ENCODE measurements at places on chromosomes 16 and 17. TPM values are rescaled to one million over a fixed set of nuclear protein-coding genes. Genes with fewer than 3 reads are reported as not detected.

KCNAB3 gene
- total RNA-seq = 0.44 TPM

ITGAD gene
- not detected for total RNA-seq

CENPX gene
- 71.8 TPM for total RNA-seq

BRIP1 gene
- 3.9 TPM for total RNA-seq

SCGB1C2 gene
- not detected for total RNA-seq

PLCG2 gene
- 8.6 TPM for total RNA-seq

SULT1A1 gene
- total RNA-seq = 4.7 TPM

USP43 gene
- 8.8 TPM for total RNA-seq

PRR35 gene
- not detected for total RNA-seq

KRTAP2-3 gene
- not detected for total RNA-seq

HS3ST2 gene
- 0.12 TPM for total RNA-seq

TSNAXIP1 gene
- 0.40 TPM for total RNA-seq

NUPR1 gene
- 64.4 TPM for total RNA-seq

GPRC5C gene
- 13.0 TPM for total RNA-seq

HEATR9 gene
- total RNA-seq = not detected

DLX4 gene
- 0.52 TPM for total RNA-seq

SBK1 gene
- total RNA-seq = 0.52 TPM

SALL1 gene
- not detected for total RNA-seq

ENPP7 gene
- not detected for total RNA-seq

C17orf50 gene
- total RNA-seq = not detected

KRT35 gene
- total RNA-seq = not detected

DNAJC7 gene
- 75.5 TPM for total RNA-seq

CDH5 gene
- 5.3 TPM for total RNA-seq

AGRP gene
- total RNA-seq = not detected

NHLRC4 gene
- total RNA-seq = 0.12 TPM

CCL7 gene
- total RNA-seq = not detected

SHISA9 gene
- total RNA-seq = 0.20 TPM

C1QL1 gene
- 0.12 TPM for total RNA-seq

ANKRD40CL gene
- not detected for total RNA-seq

MRPL45 gene
- 27.1 TPM for total RNA-seq

NBR1 gene
- 32.7 TPM for total RNA-seq

GDPD1 gene
- 0.96 TPM for total RNA-seq

MT1G gene
- total RNA-seq = 26.3 TPM

SLC5A10 gene
- total RNA-seq = 0.64 TPM

TMEM94 gene
- total RNA-seq = 36.2 TPM

MLYCD gene
- 2.1 TPM for total RNA-seq

VAT1 gene
- 83.5 TPM for total RNA-seq

KRT26 gene
- not detected for total RNA-seq

KRTAP9-8 gene
- total RNA-seq = not detected

Measured in esophagus mucosa (tissue), 1 donor.